ENCODE measurements at places on chromosomes 6 and 20.

- peak; percentile 38 for DNase-seq
These were observed 5.9 kb downstream of the GPX5 start for GRCh38 chr6:28531479-28532128.

GRCh38 chr6:6494677-6495076, 93.8 kb upstream of the LY86 start:
- peak; percentile 77 for DNase-seq

- no peak for DNase-seq
These were observed 14.3 kb upstream of the TAGAP start for GRCh38 chr6:159059141-159059540.

GRCh38 chr6:157049133-157049532, 272.0 kb downstream of the ARID1B start:
- no peak for DNase-seq

- DNase-seq: peak; percentile 82
These were observed 49.7 kb upstream of the BHLHE23 start for GRCh38 chr20:63056236-63057170.

DNA sequence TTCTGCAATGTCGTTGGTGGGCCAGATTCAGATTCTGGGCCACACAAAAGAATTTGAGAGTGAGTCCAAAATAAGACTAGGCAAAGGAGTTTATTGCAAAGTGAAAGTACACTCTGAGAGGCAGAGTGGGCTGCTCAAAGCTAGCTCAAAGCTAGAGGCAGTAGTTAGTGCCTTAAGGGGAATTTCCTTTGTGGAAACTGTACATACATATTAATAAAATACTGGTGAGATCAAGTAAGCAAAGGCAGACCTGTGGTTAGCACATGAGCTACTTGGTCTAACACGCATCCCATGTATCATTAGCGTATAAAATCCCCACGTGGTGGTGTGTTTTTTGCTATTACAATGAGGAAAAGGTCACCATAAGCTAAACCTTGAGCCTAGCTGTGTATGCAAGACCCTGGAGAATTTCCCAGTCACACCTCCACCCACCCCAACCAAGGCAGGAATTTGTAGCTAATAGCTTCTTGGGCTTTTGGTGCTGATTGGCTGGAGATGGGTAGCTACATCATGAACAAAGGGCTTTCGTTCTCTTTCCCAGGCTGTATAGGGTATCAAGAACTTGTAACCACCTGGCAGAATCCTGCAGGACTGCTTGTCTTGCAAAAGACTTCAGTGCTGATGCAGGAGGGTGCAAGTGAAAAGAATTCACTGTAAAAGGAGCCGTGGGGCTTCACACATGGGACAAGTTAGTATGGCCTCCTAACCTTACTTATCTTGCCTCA, 14.7 kb upstream of the TRIM26 start:
- no peak for DNase-seq

DNA sequence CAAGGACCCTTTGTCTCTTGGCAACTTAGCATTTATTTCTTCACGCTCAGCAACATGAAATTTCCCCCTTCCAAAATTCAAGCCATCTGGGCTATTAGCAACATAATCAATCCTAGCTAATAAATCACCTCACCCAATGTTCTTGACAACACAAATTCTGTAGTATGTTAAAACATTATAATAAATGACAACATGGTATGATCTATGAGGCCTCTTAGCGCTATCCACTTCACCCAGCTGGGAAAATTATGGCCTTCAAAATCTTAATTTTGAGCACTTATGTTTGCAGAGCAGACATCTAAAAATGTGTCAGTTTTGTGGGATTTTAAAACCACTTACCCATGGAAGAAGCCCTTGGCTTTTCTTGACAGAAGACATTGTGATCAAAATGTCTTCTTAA, 181.9 kb downstream of the HDGFL1 start:
- no peak for DNase-seq

DNA sequence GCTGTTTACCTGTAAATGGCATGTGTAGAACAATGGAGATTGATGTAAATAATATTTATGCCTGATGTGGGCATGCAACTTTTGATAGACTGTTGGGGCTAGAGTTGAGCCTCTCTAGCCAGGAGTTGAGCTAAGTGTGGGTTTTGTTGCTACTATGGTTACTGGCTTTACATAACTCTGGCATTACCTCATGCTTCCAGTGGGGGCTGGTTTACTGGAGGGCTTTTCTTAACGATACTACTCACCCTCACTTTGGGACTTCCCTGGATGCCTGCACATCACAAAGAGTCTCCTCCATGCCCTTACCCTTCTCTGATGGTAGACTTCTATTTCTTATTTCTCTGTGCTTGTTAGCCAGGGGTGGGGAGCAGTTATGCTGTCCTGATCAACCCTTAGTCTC, 524.6 kb upstream of the CDH4 start:
- no peak for DNase-seq

- no peak for DNase-seq
These were observed 610.1 kb upstream of the CDH4 start for GRCh38 chr20:60641879-60642447.

Measured in neural progenitor cell (in vitro differentiated cells).